ENCODE measurements at places on chromosomes 7 and 10. TPM values are rescaled to one million over a fixed set of nuclear protein-coding genes. Genes with fewer than 3 reads are reported as not detected.

STEAP4 gene
- total RNA-seq, result 13.5 TPM

GPR141 gene
- total RNA-seq, result not detected

SLC26A3 gene
- 12.7 TPM for total RNA-seq

- DNase-seq, result no peak
These were observed 96.8 kb downstream of the CDK14 start for GRCh38 chr7:90692947-90693346.

Data from gastrocnemius medialis (tissue), 4 donors.